Ecto neural progenitor cell (in vitro differentiated cells): ENCODE measurements at places on chromosomes 16 and 17.

DNA sequence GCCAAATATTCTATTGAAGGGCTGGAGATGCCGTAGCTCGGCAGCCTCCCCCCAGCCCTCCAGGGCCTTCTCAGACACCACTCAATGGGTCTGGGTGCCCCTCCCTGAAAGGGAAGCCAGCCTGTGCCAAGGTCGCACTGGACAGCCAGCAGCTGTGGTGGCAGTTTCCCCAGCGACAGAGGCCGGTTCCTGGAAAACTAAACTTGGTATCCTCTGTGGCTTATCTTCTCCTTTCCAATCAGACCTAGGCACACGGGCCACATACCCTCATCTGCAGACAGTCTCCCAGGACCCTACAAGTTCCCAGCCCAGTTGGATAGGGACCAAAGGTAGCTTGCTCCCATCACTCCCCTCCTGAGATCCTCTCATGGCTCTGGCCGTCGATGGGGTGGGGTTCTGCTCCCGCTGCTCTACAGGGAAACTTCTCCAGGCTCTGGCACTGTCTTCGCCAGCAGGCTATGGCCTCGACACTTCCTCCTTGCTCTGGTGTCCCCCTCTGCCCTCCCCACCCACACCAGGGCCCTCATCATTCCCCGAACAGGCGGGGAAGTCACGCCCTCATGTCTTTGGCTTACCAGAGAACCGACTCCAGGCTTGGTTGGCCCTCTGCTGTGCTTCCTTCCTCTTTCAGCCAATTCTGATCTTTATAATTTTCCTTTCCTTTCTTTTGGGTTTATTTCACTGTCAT is 18.3 kb upstream of the IL21R start:
- DNase-seq: no peak

DNA sequence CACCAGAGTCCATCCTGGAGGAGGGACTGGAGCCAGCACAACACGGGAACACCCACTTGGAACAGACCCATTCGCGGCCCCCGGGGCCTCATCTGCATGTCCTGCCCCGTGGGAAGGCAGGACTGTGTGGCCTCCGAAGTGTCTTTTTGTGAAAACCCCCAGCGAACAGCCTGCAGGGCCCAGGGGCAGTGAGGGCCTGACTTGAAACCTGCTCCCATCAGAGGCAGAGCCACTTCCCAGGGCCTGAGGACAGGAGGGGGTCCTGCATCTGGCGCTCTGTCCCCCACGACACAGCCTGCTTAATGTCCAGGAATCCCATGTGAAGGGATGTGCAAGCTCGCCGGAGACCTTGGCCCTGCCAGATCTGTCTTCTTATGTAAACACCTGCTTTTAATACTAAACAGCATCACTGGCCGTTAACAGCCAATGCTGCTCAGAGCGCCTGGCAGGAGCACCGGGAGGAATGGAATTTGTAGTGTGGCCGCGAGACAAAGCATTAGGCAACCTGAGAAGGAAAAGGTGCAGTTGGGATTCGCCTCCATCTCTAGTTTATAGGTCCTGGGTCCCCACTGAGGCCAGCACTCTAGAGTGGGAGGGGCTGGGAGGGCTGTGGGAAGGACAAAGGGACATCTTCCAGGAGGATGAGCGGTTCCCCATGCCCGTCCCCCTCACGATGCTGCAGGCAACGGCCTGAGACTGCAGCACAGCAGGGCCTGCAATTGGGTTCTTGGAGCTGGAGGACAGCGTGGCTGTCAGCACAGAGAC is 9.6 kb upstream of the EVPL start:
- peak; percentile 55 for DNase-seq

DNA sequence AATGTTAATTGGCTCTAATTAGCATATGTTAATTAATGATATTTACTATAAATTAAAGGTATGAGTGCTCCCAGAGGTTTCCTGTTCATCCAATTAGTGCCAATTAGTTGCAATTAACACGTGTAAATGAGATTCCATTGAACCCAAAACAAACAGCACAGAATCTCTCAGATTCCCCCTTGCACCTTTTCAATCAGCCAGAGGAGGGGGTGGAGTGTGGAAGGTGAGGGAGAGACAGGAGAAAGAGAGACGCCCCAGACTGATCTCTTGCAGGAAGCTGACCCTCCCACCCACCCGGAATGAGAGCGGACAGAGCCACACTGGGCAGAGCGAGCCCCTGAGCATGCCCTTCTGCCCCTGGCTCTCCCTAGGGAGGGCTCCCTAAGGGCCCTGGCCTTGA is 24.1 kb upstream of the LHX1 start:
- DNase-seq: no peak

GRCh38 chr16:74455619-74456289 is 34.5 kb upstream of the CLEC18B start:
- DNase-seq: no peak

- no peak for DNase-seq
Measured at GRCh38 chr17:12789075-12789480, 220 bp upstream of the ARHGAP44 start.

- peak; percentile 46 for DNase-seq
Measured at GRCh38 chr16:75254359-75254837, 3.0 kb upstream of the BCAR1 start.

DNA sequence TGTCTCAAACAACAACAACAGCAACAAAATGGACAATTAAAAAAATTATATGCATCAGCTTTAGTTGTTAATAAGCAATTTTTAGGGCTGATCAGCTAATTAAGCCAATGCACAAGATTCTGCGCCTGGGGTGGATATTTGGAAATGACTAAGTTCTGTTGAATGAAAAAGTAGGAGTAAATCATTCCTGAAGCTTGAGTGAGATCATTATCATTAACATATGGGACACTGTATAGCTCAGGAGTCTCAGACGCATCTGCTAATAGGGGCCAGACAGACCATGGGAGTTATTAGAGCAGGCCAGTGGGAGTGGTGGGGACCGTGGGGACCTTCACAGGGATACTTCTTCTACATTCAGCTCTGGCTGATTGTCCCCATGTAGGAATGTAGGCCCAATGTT is 22.8 kb downstream of the IRX5 start:
- DNase-seq: no peak

GRCh38 chr16:1985466-1986150 is 1.6 kb downstream of the GFER start:
- DNase-seq: no peak

DNA sequence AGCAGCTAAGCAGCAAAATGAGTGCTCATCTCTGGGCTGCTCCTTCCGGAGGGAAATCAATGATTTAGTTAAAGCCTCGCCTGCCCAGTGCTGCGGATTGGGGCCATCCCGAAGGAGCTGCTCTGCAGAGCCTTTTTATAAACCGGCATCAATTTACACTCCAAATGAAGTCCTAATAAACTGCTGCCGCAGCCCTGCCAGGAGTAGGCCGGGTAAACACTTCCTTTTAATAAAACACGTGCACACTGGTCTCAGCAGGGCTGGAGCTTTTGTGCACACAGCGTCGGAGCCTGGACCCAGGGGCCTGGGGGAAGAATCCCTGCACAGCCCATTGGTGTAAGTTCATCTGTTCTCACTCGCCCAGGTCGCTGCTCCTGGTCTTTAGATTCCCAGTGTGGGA is 79.6 kb upstream of the HS3ST2 start:
- no peak for DNase-seq

GRCh38 chr17:46986366-46986765 is 7.3 kb upstream of the RPRML start:
- no peak for DNase-seq

- no peak for DNase-seq
Measured at GRCh38 chr16:68422396-68422960, 25.8 kb downstream of the SMPD3 start.

DNA sequence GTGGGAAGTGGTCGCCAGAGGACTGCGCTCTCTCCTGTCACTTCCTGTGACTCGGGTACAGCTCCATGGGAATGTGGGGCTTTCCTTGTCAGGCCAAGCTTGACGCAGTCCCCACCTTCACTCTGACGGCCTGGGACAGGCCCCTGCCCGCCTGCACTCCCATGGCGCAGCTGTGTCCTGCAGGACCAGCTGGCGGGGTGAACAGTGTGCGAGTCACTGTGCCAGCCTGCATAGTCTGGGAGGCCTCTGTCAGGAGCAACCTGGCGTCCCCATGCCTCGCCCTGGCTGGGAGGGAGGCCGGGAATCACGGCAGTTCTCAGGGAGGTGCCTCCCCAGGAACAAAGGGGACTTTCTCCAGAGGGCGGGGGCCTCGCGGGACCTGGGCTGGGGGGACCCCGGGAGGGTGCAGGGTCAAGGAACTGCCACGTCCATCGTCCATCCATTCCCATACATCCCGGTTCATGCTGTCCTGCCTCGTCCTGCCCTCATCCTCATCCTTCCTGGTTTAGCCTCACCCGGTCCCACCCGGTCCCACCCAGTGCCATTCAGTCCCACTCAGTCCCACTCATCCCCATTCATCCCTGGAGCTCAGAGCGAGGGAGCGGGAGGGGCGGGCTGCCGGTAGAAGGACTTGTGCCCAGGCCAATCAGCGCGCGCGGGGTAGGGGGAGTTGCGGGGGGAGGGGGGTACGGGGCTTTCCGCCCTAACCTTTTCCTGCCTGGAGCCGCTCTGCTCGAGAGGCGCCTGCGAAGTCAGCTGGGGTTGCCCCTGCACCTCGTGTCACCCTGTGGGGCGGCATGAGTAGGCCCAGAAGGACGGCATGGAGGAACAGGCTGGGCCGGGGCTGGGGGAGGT is 13.4 kb downstream of the FLYWCH1 start:
- peak; percentile 81 for DNase-seq

DNA sequence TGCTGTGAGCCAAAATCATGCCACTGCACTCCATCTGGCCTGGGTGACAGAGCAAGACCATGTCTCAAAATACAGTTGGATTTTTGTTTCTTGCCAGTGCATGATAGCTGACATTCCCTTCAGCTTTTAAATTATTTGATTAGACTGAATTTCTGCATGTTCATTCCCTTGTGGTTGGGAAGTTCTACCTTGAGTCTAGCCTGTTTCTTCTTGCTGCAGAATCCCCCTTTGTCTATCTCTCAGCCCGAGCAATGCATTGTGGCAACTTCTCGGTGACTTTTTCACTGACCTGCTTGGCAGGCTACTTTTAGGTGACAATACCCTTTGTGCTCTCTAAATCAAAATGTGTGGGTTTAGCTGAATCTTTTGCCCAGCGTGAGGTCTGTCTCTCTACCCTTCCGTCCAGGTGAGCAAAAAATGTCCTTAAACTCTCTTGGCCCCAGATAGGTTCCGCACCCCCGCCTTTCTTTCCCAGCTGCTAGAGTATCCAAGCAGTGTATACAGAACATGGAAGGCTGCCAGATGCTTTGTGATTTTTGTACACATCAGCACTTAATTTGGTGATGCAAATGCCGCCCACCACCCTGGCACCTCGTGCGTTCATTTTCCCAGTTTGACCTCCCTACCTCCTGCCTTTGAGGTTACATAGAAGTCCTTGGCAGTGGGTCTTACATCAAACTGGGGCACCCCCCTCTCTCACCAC is 130.2 kb downstream of the ABCC6 start:
- no peak for DNase-seq

GRCh38 chr17:37109731-37110710 is 161.3 kb downstream of the AATF start:
- DNase-seq: no peak

GRCh38 chr17:64343833-64344637 is 46.6 kb downstream of the PECAM1 start:
- no peak for DNase-seq

GRCh38 chr17:15981208-15981607 is 18.3 kb downstream of the ZSWIM7 start:
- DNase-seq: no peak

GRCh38 chr17:17900615-17901520 is 64.1 kb upstream of the SREBF1 start:
- no peak for DNase-seq

GRCh38 chr16:21566891-21567414 is 32.4 kb upstream of the METTL9 start:
- DNase-seq: no peak

- no peak for DNase-seq
Measured at GRCh38 chr16:69768666-69769065, 6.5 kb downstream of the WWP2 start.

GRCh38 chr16:19173649-19174383 is 5.8 kb downstream of the SYT17 start:
- no peak for DNase-seq

DNA sequence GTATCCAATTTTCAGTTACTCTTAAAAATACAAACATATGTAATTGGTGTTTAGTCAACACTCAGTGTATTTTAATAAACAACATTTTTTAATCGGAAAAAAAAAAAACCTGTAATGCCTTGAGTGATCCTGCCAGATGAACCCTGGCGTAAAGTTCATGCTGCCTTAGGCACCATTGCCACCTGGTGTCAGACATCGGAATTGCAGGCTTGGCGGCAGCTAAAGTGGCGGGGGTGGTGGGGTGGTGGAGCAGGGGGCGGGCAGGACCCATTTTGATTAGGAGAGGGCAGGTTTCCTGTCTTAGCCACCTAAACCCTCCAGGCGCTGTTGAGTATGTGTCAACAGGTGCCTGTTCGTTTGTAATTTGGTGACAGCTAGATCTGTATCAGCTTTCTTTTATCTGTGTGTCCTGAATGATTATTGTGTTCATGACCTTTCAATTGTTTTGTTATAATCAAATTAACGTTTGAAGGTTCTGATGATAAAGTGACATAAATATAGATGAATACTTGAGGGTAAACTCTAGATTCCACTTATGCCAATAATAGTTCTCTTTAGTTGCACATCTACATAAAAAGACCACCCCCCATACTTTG is 588.7 kb downstream of the CDH13 start:
- peak; percentile 76 for DNase-seq

DNA sequence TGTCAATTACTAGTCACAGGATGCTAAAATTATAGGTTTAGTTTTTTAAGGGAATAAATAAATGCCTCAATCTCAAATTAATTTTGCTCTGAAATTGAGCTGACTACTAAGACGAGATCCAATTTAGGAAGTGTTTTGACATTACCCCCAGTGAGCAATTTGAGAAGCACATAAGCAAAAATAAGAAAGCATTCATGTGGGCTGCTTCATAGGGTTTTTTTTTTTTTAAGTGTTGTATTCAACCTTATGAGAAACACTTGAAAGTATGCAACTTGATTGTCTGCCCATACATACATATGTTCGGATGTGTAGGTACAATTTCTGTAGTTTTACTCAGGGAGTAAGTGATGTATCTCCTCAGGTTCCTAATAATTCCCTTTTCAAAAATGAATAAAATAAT is 77.6 kb downstream of the PRKCA start:
- no peak for DNase-seq

DNA sequence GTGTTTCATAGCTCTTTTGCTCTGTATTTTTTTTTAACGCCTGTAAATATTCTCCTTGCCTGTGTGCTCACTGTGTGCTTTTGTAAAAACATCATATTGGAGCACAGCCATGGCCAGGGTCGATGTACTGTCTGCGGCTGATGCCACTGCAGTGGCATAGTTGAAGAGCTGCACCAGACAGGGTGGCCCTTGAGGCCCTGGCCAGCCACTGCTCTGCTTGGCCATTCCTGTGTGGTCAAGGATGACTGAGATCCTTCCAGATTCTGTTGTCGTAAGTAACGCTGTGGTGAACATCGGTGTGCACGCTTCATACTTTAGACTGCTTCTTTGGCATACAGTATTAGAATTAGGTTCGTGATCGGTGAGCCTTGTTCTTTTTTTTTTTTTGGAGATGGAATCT is 14.6 kb downstream of the CRAMP1 start:
- DNase-seq: no peak

- no peak for DNase-seq
Measured at GRCh38 chr17:8445536-8445935, 9.9 kb downstream of the NDEL1 start.
